ENCODE measurements at places on chromosomes 2 and 18. TPM values are rescaled to one million over a fixed set of nuclear protein-coding genes. Genes with fewer than 3 reads are reported as not detected.

- H3K4me3 ChIP-seq: no peak overlapping the region
- no peaks in the 10 kb centered on the region for H3K4me1 ChIP-seq
- no peaks in the 10 kb centered on the region for H3K27me3 ChIP-seq
- H3K36me3 ChIP-seq: no peaks in the 10 kb centered on the region
Observed at GRCh38 chr2:128563348-128563687, 244.7 kb upstream of the HS6ST1 start.

DNA sequence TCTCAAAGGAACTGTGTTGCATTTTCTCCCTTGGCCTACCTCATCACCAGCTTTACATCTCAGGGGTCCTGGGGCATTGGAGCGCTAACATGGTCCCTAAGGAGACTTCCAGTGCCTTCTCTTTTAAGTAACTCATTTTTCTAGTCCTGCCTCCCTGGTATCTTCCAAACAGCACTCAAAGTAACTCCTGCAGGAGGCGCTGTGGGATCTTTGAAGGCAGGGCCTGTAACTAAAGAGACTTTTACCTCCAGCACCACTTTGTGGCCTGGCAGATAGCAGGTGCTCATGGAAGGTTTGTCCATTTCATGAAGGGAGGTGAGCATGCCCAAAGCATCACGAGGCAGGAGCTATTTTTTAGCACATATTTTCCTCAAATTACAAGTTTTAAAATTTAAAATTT, 411.0 kb upstream of the GYPC start:
- H3K36me3 ChIP-seq: no peaks in the 10 kb centered on the region
- H3K4me1 ChIP-seq: no peaks in the 10 kb centered on the region
- DNase-seq: peak; percentile 44
- no peak overlapping the region for H3K4me3 ChIP-seq
- H3K27me3 ChIP-seq: no peaks in the 10 kb centered on the region

Gene LRRC30
- total RNA-seq: not detected

Gene REG3G
- total RNA-seq: not detected

Gene ITPRID2
- total RNA-seq: 175 TPM

GRCh38 chr18:67682516-67682915, 166.0 kb upstream of the DSEL start:
- no peak overlapping the region for H3K4me3 ChIP-seq
- no peaks in the 10 kb centered on the region for H3K27me3 ChIP-seq
- no peaks in the 10 kb centered on the region for H3K36me3 ChIP-seq
- DNase-seq: no peak
- H3K27ac ChIP-seq: no peak overlapping the region

- H3K4me1 ChIP-seq: peaks cover 10% of the 10 kb centered on the region
- no peaks in the 10 kb centered on the region for H3K36me3 ChIP-seq
- no peak overlapping the region for H3K4me3 ChIP-seq
- no peak overlapping the region for H3K27ac ChIP-seq
- no peak for DNase-seq
Observed at GRCh38 chr18:77089723-77090285, 42.8 kb downstream of the MBP start.

Gene SS18
- 58.5 TPM for total RNA-seq

DNA sequence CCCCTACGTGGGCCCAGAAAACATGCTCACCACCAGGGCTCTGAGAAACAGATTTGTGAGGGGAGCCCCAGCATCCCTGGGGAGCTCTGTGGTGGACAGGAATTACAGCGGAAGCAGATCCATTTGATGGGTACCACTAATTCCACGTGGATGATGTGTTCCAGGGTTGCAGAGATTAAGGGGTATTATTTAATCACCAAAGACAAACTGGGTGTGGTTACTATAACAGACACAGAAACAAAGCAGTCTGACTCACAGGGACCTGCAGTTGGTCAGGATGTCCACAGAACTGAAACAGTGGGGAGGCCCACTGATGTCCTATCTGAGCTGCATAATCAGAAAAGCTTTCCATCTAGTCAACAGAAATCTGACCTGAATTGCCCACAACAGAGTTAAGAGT, 65.8 kb downstream of the PSMG2 start:
- no peaks in the 10 kb centered on the region for H3K36me3 ChIP-seq
- no peaks in the 10 kb centered on the region for H3K4me1 ChIP-seq
- DNase-seq: no peak
- no peak overlapping the region for H3K27ac ChIP-seq
- H3K4me3 ChIP-seq: no peak overlapping the region

Gene NRP2
- 75.7 TPM for total RNA-seq

- no peaks in the 10 kb centered on the region for H3K4me1 ChIP-seq
- no peaks in the 10 kb centered on the region for H3K27me3 ChIP-seq
- no peaks in the 10 kb centered on the region for H3K36me3 ChIP-seq
- H3K4me3 ChIP-seq: no peak overlapping the region
- DNase-seq: no peak
Observed at GRCh38 chr2:116145031-116145430, 1669.5 kb upstream of the DDX18 start.

- no peak overlapping the region for H3K27ac ChIP-seq
- no peaks in the 10 kb centered on the region for H3K27me3 ChIP-seq
- peaks cover 4% of the 10 kb centered on the region for H3K4me1 ChIP-seq
- no peaks in the 10 kb centered on the region for H3K36me3 ChIP-seq
Observed at GRCh38 chr18:10377956-10378355, 76.5 kb upstream of the APCDD1 start.

- no peak for DNase-seq
- H3K27me3 ChIP-seq: peaks cover 15% of the 10 kb centered on the region
- no peaks in the 10 kb centered on the region for H3K4me1 ChIP-seq
- H3K4me3 ChIP-seq: no peak overlapping the region
- H3K36me3 ChIP-seq: no peaks in the 10 kb centered on the region
- H3K27ac ChIP-seq: no peak overlapping the region
Observed at GRCh38 chr2:23323198-23323916, 61.6 kb upstream of the KLHL29 start.

DNA sequence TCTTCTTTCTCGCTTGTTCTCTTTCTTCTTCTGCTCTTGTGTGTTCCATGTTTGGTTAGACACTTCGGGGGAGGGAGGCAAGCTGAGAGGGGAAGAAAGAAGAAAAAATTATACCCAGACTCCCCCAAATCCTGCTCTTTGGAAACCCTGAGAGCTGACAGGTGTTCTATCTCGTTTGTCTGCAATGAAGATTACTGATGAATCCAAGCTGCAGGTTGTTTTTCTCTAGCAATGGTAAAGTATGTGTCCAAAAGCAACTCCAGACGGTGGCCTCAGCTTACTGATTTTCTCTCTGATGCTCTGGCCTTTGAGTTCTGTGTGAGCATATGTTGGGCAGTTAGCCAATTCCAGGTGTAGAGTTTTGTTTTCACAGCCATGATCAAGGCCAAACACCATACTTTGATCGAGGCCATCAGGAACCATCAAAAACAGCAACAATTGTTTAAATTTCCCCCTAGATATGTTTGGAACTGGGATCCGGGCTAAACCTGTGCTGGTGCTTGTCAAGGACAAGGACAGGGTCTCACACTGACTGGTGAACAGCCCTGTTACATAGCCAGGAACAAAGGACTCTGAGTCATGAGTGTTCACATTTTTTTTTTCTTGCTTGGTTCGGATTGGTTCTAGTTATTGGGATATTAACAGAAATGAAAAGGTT, 142.0 kb downstream of the PRKCE start:
- no peaks in the 10 kb centered on the region for H3K27me3 ChIP-seq
- no peak overlapping the region for H3K27ac ChIP-seq
- peaks cover 9% of the 10 kb centered on the region for H3K4me1 ChIP-seq
- DNase-seq: no peak
- no peak overlapping the region for H3K4me3 ChIP-seq

DNA sequence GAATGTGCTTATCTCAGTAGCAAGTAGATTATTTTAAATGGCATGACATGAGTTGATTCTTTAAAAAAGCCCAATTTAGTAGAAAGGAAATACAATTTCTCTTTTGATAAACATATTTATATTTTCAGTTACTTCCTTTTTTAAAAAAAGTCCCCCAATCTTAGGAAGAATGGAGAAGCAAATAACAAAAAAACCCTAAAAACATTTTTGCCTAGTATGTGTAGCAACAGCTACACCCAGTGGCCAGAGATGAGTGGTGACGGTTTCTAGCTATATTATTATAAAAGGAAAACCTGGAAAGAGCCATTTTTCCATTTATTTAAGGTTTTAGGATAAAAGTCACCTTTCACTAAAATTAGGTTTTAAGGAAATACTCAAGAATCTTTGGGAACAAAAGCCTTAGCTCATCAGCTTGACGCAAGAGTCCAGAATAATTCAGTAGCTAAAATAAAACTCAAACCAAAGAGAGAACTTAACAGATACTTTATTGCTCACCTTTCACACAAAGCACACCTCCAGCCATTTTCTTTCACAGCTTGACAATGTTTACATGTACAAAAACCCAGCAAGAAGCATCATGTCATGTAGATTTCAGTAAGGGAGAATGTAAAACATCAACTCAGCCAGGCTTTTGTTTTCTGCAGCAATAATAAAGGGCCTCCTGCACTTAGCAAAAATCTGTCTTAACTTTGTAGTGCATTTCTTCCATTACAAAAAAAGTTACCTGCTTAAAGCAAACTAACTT, 15.7 kb downstream of the FAM98A start:
- no peak overlapping the region for H3K27ac ChIP-seq
- H3K4me1 ChIP-seq: peaks cover 15% of the 10 kb centered on the region
- DNase-seq: no peak
- H3K36me3 ChIP-seq: no peaks in the 10 kb centered on the region
- no peaks in the 10 kb centered on the region for H3K27me3 ChIP-seq
- no peak overlapping the region for H3K4me3 ChIP-seq

DNA sequence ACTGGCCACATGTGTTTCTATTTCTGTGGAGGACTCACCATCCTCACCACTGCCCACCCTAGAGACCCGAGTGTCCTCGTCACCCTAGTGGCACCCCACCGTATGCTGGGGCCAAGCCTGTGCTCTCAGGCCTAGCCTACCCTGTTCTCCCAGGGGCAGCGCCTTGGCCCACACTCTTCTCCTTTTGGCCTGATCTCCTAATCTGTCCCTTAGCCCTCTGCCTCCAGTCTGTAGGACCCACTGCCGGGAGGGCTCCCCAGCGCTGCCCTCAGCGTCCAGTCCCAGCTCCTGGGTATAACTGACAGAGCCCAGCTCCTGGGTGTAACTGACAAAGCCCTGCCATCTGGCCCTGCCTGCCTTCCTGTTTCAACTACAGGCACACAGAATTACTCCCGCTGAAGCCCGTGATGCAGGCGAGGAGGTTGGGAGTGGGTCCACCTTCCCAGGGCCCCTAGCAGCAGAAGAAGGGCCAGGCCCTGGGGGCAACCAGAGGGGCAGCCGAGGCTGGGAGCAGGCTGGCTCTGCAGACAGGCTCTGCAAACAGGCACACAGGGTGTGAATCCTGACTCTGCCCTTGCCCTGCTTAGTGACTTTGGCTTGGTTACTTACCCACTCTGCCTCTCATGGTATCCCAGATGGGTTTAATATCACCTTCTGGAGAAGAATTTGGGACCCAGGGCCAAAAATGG, 25.6 kb upstream of the PTMA start:
- H3K36me3 ChIP-seq: no peaks in the 10 kb centered on the region
- H3K27me3 ChIP-seq: peaks cover 6% of the 10 kb centered on the region
- no peak overlapping the region for H3K4me3 ChIP-seq
- H3K27ac ChIP-seq: no peak overlapping the region
- peaks cover 27% of the 10 kb centered on the region for H3K4me1 ChIP-seq

DNA sequence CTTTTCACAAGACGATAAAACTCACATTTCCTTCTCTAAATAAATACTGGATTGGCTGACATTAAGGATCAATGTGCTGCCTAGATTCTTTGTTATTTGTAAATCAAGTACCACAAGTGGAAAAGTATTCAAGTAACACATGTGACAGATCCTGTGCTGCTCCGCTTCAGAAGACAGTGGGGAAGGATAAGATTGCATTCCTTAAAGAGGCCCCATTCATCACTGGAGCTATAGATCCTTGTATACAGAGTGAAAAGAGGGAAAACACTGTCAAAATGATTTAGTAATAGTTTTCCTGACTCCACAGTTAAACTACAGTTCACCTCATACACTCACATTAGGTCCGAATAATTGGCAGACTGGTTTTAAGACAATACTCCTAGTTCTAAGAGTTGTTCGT, 108.0 kb upstream of the CSRNP3 start:
- DNase-seq: no peak
- H3K27ac ChIP-seq: no peak overlapping the region
- no peak overlapping the region for H3K4me3 ChIP-seq
- H3K4me1 ChIP-seq: no peaks in the 10 kb centered on the region
- H3K27me3 ChIP-seq: no peaks in the 10 kb centered on the region

- no peaks in the 10 kb centered on the region for H3K4me1 ChIP-seq
- no peaks in the 10 kb centered on the region for H3K27me3 ChIP-seq
- no peak overlapping the region for H3K27ac ChIP-seq
- no peak overlapping the region for H3K4me3 ChIP-seq
Observed at GRCh38 chr2:52258038-52258437, 1226.1 kb upstream of the NRXN1 start.

DNA sequence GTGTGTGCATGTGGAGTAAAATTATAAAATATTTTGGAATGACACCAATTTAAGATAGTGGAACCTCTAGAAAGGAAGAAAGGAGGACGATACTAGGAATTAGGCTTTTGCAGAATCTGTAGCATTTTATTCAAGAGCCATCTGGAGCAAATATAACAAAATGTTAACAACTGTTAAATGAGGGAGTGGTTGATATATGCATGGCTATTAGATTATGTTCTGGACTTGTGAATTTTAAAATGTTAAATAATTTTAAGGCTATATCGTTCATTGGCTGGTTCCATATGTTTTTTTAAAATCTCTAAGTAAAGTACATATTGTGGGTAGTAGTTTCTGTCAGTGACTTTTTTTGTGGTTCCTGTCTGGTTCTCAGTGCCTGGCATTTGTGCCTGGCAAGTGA, 123.2 kb downstream of the PKP4 start:
- DNase-seq: no peak
- no peaks in the 10 kb centered on the region for H3K36me3 ChIP-seq
- H3K27ac ChIP-seq: no peak overlapping the region

DNA sequence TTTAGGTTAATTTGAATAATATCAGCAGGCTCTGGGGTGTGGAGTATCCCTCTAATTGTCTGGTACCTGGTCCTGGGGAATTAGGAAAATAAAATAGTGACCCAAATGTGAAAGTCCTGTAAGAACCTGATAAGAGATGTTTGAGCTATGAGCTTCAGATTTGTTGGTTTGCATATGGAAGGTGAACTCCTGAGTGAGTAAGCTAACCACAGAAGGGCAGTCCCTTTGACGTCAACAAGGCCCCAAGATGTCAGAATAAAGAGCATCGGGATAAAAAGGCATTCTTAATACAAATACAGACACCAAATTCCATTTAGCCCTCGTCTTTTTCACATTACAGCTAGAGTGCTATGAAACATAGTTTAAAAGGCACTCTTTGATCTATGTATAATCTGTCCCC, 1366.3 kb upstream of the TMEFF2 start:
- no peaks in the 10 kb centered on the region for H3K36me3 ChIP-seq
- DNase-seq: no peak
- no peaks in the 10 kb centered on the region for H3K4me1 ChIP-seq

DNA sequence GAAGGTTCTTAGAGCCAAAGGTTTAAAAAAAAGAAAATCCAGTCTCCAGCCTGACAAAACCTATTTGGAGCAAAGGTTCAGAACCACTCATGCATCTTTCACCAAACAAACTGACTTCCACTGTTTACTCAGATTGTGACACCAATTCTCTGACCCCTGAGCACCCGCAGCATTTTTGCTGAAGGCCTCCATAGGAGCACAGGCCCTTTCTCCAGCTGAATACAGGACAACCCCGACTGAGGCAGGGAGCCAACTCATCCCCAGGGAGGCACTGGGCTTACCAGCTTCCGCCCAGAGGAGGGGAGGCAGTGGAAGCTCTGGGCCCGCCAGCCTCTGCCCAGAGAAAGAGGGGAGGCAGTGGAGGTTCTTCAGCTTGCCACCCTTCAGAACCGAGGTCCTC, 51.0 kb upstream of the CNGA3 start:
- no peak for DNase-seq
- no peak overlapping the region for H3K27ac ChIP-seq
- no peak overlapping the region for H3K4me3 ChIP-seq
- no peaks in the 10 kb centered on the region for H3K27me3 ChIP-seq

- no peaks in the 10 kb centered on the region for H3K4me1 ChIP-seq
- H3K4me3 ChIP-seq: no peak overlapping the region
- no peaks in the 10 kb centered on the region for H3K27me3 ChIP-seq
Observed at GRCh38 chr2:65980531-65980930, 454.4 kb upstream of the MEIS1 start.

Measured in left lung (tissue), 14 donors.